ENCODE measurements at places on chromosomes 5 and 9. TPM values are rescaled to one million over a fixed set of nuclear protein-coding genes. Genes with fewer than 3 reads are reported as not detected.

NKD2 gene
- total RNA-seq, result 1.6 TPM

- H3K36me3 ChIP-seq, result no peaks in the 10 kb centered on the region
- no peak overlapping the region for H3K4me3 ChIP-seq
- no peaks in the 10 kb centered on the region for H3K4me1 ChIP-seq
- no peak overlapping the region for H3K27ac ChIP-seq
These were observed 1434.7 kb upstream of the WWC1 start for GRCh38 chr5:166856791-166857190.

DNA sequence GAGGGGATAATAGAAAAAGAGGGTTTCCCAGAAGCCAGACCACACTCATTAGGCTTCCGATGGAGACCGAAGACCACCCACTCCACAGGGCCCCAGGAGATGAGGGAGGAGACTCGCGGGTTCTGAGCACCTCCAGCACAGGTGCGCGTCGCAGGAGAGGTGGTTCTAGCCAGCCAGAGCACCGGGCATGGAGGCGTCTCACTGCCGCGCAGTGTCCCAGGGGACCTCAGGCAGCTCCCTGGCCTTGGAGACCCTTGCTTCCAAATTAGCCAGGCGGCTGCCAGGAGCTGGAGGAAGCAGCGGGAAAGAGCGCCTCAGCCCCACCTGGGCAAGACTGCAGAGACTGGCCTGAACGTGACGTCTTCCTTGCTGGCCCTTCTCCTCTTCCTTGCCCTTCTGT is 115.4 kb upstream of the FBXL7 start:
- no peaks in the 10 kb centered on the region for H3K27me3 ChIP-seq
- H3K27ac ChIP-seq, result no peak overlapping the region
- H3K4me1 ChIP-seq, result no peaks in the 10 kb centered on the region

- no peak overlapping the region for H3K4me3 ChIP-seq
- H3K27ac ChIP-seq, result no peak overlapping the region
- H3K27me3 ChIP-seq, result no peaks in the 10 kb centered on the region
These were observed 442.7 kb downstream of the CDK5RAP2 start for GRCh38 chr9:120137186-120137840.

DNA sequence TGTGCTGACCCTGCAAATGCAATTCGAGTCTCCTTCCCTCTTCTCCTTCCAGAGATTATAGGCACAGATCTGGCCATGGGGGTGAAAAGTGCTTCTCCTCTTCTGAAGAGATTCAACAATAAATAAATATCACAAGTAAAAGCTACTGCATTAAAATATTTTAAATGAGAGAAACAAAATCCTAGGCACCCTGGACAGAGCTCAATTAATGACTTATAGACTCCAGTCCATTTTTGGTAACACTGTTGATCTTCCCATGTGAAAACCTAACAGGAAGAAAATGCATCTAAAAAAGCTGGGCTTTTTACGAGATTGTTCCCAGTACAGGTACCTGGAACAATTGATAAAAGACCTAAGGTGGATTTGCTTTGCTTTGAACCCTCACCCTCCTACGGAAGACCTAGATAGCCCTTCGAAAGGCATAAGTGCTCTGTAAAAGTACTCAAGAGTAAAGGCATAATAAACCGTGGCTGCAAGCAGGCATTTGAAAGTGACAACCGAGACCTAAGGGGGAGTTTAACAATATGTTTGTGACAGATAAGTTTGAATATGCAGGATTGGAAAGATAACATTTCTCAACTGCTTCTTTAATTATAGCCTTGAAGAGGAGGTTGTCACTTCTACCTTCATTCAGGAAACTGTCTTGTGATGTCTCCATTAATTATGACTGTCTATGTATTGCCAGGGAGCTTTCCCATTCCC is 29.4 kb upstream of the MED10 start:
- H3K4me1 ChIP-seq, result no peaks in the 10 kb centered on the region
- H3K36me3 ChIP-seq, result no peaks in the 10 kb centered on the region
- DNase-seq, result no peak
- no peak overlapping the region for H3K4me3 ChIP-seq

DNA sequence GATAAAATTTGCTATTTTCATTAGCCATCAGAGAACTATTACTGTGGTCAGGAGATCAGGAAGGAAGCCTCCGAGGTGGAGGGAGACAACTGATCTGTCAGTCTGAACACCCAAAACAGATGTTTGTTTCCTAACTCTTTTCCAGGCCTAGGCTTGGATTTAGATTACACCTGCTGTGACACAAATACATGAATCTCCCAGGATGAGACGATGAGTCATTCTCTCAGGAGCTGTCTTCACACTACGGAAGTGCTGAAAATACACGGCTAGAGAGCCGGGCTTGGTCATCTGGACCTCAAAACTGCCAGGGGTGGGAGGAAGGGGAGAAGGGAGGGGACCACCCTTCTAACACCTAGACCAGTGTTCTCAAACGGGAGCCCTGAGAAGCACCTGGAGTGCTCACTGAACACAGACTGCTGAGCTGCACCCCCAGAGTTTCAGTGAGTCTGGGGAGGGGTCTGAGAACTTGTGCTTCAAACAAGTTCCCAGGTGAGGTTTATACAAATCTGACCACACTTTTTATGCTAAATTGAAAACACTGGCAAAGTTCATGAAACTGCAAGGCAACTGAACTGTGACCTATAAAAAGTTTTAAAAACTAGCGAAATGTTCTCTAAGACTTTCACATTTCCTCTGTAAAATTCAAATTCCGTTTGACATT is 80.3 kb upstream of the EQTN start:
- DNase-seq, result no peak
- no peak overlapping the region for H3K4me3 ChIP-seq
- H3K27ac ChIP-seq, result no peak overlapping the region
- no peaks in the 10 kb centered on the region for H3K36me3 ChIP-seq
- H3K4me1 ChIP-seq, result no peaks in the 10 kb centered on the region
- no peaks in the 10 kb centered on the region for H3K27me3 ChIP-seq

DNA sequence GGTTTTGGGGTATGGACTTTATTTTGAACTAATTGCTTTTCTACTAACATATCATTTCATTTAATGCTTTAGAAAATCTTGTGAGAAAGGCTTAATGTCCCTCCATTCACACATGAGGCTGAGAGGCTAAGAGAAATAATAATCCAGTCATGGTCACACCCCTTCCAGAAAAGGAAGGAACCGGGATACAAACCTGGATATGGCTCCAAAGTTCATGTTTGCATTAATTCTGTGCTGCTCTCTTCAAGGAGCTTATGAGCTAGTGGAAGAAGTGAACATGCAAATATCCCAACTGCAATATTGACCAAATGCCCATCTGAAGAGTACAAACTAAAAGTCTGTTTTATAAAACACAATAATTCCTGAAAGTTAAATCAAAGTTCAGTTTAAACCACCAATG is 732.1 kb upstream of the RIOK2 start:
- DNase-seq, result no peak
- no peaks in the 10 kb centered on the region for H3K4me1 ChIP-seq
- H3K27ac ChIP-seq, result no peak overlapping the region
- no peaks in the 10 kb centered on the region for H3K36me3 ChIP-seq
- H3K4me3 ChIP-seq, result no peak overlapping the region

FBP1 gene
- not detected for total RNA-seq

DNA sequence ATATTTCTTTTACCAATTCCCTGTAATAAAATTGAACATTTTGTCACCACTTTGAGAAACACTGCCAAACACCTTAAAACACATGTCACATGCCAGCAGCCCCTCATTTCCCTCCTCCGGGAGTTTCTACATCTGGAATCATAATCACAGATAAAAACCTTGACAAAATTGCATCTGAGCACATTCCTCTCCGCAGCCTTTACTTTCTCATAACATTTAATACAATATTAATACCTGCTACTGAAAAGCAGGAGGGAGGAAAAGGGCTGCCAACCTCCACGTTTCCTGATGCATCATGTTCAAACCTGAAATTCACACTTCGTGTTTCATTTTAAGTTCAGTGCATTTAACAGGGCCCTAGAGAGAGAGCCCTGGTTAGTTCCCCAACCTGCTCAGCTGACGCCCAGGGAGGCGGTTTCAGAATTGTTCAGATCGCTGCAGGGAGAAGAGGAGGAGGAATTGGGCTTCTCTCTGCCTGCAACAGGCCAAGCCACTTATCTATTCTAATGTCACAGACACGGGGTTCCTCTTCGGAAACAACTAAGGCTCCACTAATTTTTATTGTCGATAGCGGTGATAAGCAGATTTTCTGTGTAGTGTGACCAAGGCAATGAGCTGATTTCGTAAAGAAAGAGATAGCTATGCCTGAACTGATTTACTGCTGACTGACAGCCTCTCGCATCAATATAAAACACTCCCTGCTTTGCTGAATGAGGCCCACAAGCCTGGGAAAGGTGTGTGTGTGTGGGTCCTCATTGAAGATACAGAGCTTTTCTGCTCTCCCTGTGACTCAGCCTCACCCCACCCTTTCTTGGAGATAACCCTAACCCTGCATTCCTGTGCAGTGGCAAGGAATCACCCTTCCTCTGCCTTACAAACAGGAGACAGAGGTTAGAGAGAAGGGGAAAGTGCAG is 4.9 kb upstream of the LHX2 start:
- H3K4me3 ChIP-seq, result no peak overlapping the region
- H3K4me1 ChIP-seq, result peaks cover 22% of the 10 kb centered on the region
- peaks cover 92% of the 10 kb centered on the region for H3K27me3 ChIP-seq
- no peak overlapping the region for H3K27ac ChIP-seq

- H3K27ac ChIP-seq, result peak overlapping the region; percentile 83
- DNase-seq, result no peak
- no peaks in the 10 kb centered on the region for H3K36me3 ChIP-seq
- H3K4me3 ChIP-seq, result no peak overlapping the region
- no peaks in the 10 kb centered on the region for H3K27me3 ChIP-seq
These were observed 761 bp downstream of the IL17B start for GRCh38 chr5:149378241-149378820.

DNA sequence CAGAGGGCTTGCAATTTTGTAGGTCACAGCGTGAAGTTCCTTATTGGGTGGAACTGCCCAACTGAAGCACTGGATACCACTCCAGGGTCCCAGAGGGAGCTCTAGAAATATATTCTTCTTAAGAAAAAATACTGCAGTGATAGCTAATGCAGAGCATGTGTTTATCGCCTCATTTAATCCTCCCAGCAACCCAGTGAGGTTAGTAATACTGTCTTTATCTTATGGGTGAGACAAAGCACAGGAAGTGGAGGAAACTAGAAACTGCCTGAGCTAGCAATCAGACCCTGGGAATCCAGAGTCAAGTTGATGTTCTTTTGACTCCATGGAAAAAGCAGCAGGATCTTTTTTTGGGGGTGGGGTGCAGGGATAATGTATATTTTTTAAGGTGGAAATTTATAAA is 153.3 kb downstream of the PJA2 start:
- H3K4me3 ChIP-seq, result no peak overlapping the region
- H3K27me3 ChIP-seq, result no peaks in the 10 kb centered on the region
- H3K27ac ChIP-seq, result no peak overlapping the region
- no peaks in the 10 kb centered on the region for H3K36me3 ChIP-seq
- no peak for DNase-seq
- H3K4me1 ChIP-seq, result no peaks in the 10 kb centered on the region

DNA sequence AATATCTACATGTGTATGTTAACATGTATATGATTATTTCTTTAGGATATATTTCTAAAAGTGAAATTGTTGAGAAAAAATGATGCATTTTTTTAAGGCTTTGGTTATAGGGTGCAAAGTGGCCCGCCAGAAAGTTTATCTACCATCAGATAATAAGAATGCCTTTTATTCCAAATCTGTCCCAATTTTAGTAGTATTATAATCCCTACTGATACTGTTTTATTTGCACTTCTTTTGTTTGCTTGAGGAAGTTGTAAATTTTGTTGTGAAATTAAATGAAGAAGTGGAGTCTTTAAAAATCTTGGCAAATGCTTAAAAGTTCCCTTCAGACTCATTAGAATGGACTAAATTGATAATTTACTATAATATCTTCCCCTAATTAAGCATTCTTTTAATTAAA is 73.0 kb downstream of the NIPBL start:
- no peak for DNase-seq
- H3K27me3 ChIP-seq, result no peaks in the 10 kb centered on the region
- H3K36me3 ChIP-seq, result no peaks in the 10 kb centered on the region

DNA sequence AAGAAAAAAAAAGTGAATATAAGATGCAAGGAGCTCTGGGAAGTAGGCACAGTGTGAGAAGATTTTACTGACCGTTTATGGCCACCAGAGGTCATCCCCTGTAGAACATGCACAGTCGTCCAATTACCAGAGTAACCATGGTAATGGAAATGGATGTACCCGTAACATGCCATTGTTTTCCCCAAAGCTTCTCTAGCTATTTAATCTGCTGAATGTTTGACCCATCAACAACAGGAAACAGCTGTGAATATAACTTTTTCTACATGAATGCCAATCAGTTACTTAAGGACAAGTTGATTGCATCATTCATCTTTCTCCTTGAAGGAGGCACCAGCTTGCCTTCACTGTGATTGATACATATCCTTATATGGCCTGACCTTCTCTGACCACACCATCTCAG is 1967.0 kb upstream of the CDH9 start:
- H3K4me1 ChIP-seq, result no peaks in the 10 kb centered on the region
- no peak for DNase-seq
- H3K4me3 ChIP-seq, result no peak overlapping the region
- H3K36me3 ChIP-seq, result no peaks in the 10 kb centered on the region
- no peak overlapping the region for H3K27ac ChIP-seq
- H3K27me3 ChIP-seq, result no peaks in the 10 kb centered on the region

GPR150 gene
- total RNA-seq, result not detected

MYO10 gene
- total RNA-seq, result 21.0 TPM

DNA sequence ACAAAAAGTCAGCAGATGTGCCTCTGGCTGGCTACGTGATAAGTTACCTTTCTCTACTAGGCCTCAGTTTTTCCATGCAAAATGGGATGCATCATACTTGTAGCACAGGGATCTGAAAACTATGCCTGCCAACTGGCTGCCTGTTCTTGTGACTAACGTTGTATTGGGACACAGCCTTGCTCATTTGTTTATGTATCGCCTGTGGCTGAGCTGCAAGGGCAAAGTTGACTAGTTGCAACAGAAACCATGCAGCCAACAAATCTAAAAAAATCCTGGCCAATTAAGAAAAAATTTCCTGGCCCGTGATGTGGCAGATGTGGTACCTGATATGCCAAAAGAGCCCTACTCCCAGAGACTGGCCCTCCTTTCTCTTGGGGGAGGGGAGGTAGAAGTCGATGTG is 131.3 kb downstream of the SEC61B start:
- no peak overlapping the region for H3K4me3 ChIP-seq
- no peaks in the 10 kb centered on the region for H3K36me3 ChIP-seq
- H3K27me3 ChIP-seq, result no peaks in the 10 kb centered on the region
- H3K27ac ChIP-seq, result peak overlapping the region; percentile 27

SPINK13 gene
- total RNA-seq, result not detected

GRCh38 chr9:7676609-7677156 is 122.9 kb downstream of the DMAC1 start:
- H3K4me3 ChIP-seq, result no peak overlapping the region
- no peaks in the 10 kb centered on the region for H3K4me1 ChIP-seq
- DNase-seq, result no peak
- H3K27ac ChIP-seq, result no peak overlapping the region

- no peak for DNase-seq
- peaks cover 57% of the 10 kb centered on the region for H3K36me3 ChIP-seq
- H3K4me3 ChIP-seq, result no peak overlapping the region
- no peak overlapping the region for H3K27ac ChIP-seq
- H3K27me3 ChIP-seq, result no peaks in the 10 kb centered on the region
These were observed 41.4 kb downstream of the CNOT6 start for GRCh38 chr5:180535573-180535972.

- H3K36me3 ChIP-seq, result no peaks in the 10 kb centered on the region
- H3K4me1 ChIP-seq, result peaks cover 7% of the 10 kb centered on the region
- no peak overlapping the region for H3K4me3 ChIP-seq
These were observed 3.7 kb upstream of the CLTB start for GRCh38 chr5:176420086-176420485.

- H3K4me1 ChIP-seq, result peaks cover 20% of the 10 kb centered on the region
- no peaks in the 10 kb centered on the region for H3K36me3 ChIP-seq
- no peak for DNase-seq
- no peak overlapping the region for H3K27ac ChIP-seq
- no peak overlapping the region for H3K4me3 ChIP-seq
- H3K27me3 ChIP-seq, result no peaks in the 10 kb centered on the region
These were observed 5.4 kb upstream of the HBEGF start for GRCh38 chr5:140351609-140352334.

RNF145 gene
- total RNA-seq, result 74.4 TPM

TLX3 gene
- total RNA-seq, result not detected

ZNF189 gene
- 6.3 TPM for total RNA-seq

Measured in esophagus squamous epithelium (tissue), 5 donors.